ENCODE measurements at places on chromosomes 16 and 17.

DNA sequence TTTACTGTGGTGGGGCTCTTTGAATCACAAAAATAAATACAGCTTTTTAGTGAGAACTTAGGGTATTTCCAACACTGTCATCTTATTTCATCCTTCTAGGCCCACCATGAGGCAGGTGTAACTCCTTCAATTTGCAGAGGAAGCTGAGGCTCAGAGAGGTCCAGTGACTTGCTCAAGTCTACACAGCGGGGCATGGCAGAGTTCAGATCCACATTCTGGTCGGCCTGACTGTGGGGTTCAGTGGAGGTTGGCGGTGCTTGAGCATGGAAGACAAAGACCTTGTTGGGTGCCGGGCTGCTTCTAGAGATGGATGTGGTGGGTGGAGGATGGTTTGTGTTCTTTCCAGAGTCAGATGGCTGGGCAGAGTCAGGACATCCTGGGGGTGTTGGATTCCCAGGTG lies 39.8 kb downstream of the PLCG2 start:
- no peak for DNase-seq

DNA sequence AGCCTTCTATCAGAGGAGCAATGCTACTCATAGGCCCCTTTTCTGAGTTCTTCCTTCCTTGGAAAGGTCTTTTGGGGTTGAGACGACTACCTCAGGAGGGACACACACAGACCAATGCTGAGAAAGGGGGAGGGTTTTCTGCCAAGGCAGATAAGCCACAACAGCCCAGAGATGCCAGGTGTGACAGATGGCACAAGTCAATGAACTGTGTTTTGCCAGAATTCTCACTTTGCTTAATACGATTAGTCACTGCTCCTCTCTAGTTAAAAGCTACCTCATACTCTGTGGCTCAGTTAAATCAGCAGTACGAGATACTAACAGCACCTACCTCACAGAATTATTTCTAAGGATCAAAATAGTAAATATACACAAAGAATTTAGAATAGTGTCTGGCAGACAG lies 8.0 kb downstream of the BRD7 start:
- DNase-seq: peak; percentile 64

- no peak for DNase-seq
Measured at GRCh38 chr17:32523827-32524552, 37.2 kb downstream of the CDK5R1 start.

DNA sequence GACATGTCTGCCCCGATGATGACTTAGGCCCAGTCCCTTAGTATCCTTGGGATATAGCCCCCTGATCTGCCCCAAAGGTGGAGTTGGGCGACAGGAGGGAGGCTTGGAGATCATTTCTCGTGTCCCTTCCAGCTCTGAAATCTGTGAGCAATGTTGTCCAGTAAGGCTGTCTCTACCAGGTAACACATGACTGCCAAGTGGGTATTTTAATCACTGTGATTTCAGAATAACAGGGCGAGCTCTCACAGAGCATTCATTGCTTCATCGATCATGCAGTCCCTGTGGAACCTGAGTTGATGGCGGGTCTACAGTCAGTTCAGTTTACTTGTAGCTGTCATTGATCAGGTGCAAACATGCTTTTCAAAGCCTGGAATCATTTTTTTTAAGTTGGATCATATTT lies 39.2 kb downstream of the KSR1 start:
- DNase-seq: no peak

GRCh38 chr17:71922439-71922838 lies 198.4 kb upstream of the SOX9 start:
- no peak for DNase-seq

DNA sequence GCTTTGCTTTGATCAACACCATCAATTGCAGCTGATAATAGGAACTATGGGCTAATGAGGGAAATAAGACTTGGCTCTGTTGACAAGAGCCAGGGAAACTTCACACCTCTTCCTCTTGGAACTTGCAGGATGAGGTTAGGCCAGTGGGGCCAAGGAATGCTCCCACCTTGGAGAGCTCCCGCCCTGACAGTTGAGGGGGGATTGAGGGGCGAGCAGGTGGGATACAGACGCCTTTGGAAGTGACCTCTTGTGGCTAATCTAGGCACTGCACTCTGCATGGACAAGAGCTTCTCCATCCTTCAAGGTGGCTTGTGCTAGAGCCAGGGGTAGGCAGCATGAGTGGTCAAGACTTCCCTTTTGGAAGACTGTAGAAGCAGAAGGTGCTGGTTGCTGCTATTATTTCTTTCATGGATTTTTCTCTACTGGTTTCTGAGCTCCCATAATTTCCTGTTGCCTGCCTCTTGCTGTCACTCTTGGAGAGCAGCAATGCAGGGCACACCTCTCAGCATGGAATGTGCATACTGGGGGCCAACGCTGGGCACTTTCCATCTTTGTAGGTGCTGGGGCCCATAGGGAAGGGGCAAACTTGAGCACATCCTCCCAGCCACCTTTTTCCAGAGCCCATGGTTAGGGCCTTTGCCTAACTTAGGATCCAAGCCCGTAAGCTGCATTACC lies 2.3 kb upstream of the PHF12 start:
- DNase-seq: peak; percentile 50

DNA sequence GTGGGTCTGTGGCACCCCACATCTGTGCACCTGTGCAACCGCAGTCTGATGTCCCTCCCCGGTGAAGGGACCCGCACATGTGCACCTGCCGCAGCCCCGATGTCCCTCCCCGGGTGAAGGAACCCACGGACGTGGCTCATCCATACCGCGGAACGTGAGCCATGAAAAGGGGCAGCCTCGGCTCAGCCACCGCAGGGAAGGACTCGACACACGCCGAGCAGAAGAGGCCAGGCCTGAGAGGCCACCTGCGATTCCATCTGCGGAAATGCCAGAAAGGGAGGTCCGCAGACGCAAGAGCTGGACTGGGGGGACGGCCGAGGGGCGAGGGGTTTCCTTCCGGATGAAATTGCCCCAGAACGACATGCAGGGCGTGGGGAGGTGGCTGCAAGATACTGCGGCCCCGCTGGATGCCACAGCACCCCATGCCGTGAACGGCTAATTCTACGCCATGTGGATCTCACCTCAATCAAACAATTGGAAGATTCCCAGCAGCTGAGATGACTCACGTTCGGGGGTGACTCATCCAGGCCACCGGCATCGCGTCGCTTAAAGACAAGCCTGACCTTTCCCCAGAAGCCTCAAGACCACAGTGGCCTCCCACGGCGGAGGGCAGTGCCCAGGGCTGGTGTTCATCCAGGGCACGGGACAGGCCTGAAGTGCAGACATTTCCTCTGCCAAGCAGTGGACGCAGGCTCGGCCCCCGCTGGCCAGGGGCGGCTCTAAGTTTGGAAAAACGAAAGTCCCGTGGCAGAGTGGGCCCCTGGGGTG lies 21.0 kb downstream of the SOX8 start:
- no peak for DNase-seq

GRCh38 chr16:69345923-69346322 lies 5.7 kb downstream of the TMED6 start:
- no peak for DNase-seq

GRCh38 chr17:64186171-64187092 lies 56.5 kb upstream of the ERN1 start:
- DNase-seq: no peak

GRCh38 chr17:21030375-21030774 lies 12.4 kb downstream of the USP22 start:
- no peak for DNase-seq

GRCh38 chr17:74954665-74955421 lies 17.7 kb downstream of the HID1 start:
- DNase-seq: no peak

- DNase-seq: no peak
Measured at GRCh38 chr16:57013229-57013628, 23.9 kb downstream of the NLRC5 start.

- DNase-seq: no peak
Measured at GRCh38 chr17:72520665-72521303, 400.0 kb downstream of the SOX9 start.

GRCh38 chr16:7624871-7625766 lies 292.5 kb downstream of the RBFOX1 start:
- no peak for DNase-seq

DNA sequence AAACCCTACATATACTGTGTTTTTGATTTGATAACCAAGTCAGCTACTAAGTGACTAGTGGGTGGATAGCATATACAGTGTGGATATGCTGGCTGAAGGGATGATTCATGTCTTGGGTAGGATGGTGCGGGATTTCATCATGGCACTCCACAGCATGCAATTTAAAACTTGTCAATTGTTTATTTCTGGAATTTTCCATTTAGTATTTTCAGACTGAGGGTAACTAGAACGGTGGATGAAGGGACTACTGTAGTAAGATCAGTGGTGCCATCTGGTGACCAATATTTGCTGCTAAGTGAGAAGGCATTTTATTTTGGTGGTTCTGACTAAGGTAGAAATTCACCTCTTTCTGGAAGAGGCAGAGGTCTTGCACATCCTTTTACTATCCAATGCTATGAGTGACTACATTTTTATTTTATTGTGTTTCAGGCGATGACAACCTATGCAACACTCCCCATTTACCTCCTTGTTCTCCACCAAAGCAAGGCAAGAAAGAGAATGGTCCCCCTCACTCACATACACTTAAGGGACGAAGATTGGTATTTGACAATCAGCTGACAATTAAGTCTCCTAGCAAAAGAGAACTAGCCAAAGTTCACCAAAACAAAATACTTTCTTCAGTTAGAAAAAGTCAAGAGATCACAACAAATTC lies 3.1 kb downstream of the CDC6 start:
- peak; percentile 91 for DNase-seq

DNA sequence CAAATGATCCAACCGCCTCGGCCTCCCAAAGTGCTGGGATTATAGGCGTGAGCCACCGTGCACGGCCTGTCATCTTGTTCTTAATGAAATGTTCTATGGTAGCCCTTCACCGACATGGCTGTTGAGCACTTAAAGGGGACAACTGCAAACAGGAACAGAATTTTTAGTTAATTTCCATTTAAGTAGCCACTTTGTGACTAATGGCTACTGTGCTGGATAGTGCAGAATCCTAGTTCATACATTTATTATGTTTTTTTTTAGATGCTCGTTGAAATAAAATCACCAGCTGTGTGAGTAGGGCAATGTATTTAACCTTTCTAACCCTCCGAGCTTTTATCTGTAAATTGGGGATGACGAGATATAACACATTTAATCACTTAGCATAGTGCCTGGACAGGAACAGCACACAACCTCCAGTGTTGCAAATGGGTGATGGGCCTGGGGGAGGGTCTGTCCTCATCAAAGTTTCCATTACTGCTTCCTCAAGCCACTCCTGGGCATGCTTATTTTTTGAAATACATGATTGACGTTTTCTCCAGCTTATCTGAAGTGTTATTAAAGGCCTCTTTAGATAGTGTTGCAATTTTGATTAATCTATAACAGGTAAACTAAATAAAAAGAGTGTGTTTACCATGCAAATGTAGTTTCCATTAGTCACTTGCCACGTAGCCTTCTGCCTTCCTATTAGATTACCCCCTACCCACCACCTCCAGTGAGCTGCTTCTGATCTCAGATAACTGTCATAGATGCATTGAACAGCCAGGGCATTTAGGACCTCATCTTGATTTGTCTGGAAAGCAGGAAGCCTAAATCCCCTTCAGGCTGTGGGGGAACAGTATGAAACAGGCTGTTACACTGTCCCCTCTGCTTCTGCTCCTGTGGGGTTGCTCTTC lies 42.5 kb upstream of the TANC2 start:
- no peak for DNase-seq

GRCh38 chr17:43359469-43360110 lies 39.2 kb upstream of the ARL4D start:
- DNase-seq: no peak

DNA sequence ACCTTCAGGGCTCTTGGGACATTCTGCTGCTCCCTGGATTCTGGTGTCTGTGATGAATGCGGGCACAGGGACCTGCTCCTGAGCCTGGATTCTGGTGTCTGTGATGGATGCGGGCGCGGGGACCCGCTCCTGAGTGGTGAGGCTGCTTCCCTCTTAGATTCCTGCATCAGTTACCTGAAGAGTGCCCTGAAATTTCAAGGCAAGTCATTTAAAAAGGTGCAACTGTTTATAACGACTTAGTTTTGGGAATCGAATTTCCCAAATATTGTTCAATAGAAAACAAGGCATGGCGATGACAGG lies 7.0 kb downstream of the TMEM204 start:
- peak; percentile 12 for DNase-seq

- DNase-seq: no peak
Measured at GRCh38 chr17:35577830-35578196, 558 bp downstream of the PEX12 start.

- DNase-seq: peak; percentile 51
Measured at GRCh38 chr17:7586673-7587419, 3.0 kb downstream of the SOX15 start.

DNA sequence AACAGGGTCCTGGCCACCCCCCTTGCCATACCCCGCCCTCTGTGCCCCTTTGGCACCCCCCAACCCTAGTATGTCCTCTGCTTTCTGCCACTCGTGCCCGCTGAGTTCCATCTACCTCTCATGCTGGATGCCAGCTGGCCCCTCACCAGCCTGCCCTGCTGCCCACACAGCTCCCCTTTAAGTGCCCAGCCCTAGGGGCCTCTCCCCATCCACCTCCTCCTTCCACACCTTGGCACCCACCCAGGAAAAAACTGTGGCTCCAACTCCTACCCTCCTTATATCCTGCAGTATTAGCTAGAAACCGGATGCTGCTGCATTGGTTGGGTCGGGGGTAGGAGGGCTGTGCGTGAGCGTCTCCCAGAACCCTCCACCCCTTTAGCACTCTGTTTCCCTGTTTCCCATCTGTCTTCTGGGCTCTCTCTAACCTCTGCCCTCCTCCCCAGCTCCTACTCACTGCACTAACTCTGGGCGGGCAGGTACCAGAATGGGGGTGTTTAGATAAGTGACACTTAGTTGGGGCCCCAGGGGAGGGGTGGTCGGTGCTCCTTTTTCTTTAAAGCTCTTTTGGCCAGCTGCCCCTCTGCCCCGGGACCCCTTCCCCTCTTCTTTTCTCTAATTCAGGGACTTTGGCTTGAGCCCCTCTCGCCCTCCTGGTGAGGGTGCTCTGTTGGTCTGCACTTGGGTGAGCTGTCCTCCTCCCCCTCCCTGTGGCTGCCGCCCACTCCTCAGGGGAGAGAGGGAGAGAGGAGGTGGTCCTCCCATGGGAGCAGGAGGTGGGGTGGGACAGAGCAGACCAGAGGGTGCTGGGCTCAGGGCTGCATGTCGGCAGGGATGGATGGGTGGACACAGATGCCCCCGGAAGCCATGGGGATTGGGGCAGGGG lies 9.9 kb downstream of the NR1D1 start:
- DNase-seq: peak; percentile 44

- DNase-seq: no peak
Measured at GRCh38 chr17:4931963-4932362, at the start of gene GP1BA. Gene GP1BA (plus strand): TSS chr17:4932277. CDS start chr17:4932605, 328 bp downstream.

DNA sequence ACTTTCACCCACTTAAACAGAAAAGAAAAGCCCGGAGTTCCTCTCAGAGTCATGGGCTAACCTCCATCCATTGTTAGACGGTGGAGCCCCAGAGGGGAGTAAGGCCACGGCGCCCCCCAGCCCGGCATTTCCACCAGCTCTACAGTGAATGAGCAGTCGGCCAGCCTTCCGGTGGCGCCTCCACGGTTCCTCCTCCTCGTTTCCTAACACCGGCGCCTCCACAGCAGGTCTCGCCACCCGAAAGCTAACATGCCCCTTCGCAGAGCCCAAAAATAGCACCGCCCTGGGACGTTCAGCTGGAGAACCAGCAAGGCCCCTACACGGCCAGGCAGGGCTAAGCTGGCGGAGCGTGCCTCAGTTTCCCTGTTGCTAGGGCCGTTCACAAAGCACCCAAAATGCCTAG lies 858 bp downstream of the MMD start:
- no peak for DNase-seq

- no peak for DNase-seq
Measured at GRCh38 chr17:74240618-74241205, 27.3 kb downstream of the TTYH2 start.
